Ovary (tissue), 10 donors: ENCODE measurements at places on chromosomes 11 and 22. TPM values are rescaled to one million over a fixed set of nuclear protein-coding genes. Genes with fewer than 3 reads are reported as not detected.

DNA sequence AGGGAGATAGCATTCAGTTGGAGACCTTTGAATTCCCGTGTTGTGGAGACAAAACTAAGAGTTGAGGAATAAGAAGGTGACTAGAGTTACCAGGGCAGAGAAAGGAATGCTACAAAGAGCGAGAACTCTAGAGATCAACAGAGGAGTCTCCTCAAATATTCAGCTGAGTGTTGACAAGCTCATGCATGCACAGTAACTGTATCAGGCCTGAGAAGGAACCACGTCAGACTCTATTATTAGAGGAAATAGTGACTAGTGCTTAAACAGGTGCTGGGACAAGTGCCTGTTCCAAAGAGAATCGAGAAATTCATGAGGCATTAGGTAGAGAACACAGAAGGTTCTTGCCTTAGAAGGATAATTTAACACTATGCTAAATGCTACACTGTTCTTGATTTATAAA lies 333.8 kb upstream of the CHORDC1 start:
- H3K4me1 ChIP-seq, result no peaks in the 10 kb centered on the region
- H3K4me3 ChIP-seq, result no peak overlapping the region
- H3K36me3 ChIP-seq, result no peaks in the 10 kb centered on the region
- H3K27me3 ChIP-seq, result no peaks in the 10 kb centered on the region

Gene KRTAP5-10
- 0.35 TPM for total RNA-seq

- no peaks in the 10 kb centered on the region for H3K36me3 ChIP-seq
- H3K27ac ChIP-seq, result peak overlapping the region; percentile 81
- H3K4me3 ChIP-seq, result peak overlapping the region; percentile 62
These were observed 1.6 kb downstream of the MAML2 start for GRCh38 chr11:96341211-96342013.

DNA sequence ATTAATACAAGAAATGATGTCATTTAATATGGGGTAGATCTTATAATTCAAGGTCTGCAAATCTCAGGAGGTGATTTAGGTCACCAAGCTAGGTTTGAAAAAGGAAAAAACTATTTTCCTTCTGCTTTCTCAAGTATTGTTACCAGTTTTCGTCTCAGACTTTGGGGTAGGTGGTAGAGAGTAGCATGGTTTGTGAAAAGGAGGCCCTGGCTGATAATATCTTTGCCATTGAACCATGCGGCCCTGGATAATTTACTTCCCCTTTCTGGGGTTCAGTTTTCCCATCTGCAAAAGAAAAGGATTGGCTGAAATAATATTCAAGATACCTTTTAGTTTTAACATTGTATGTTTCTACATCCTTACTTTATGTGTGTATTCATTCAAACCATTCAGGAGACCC lies 92.1 kb downstream of the WNT11 start:
- no peak overlapping the region for H3K27ac ChIP-seq
- no peaks in the 10 kb centered on the region for H3K27me3 ChIP-seq
- no peaks in the 10 kb centered on the region for H3K4me1 ChIP-seq
- no peak overlapping the region for H3K4me3 ChIP-seq

DNA sequence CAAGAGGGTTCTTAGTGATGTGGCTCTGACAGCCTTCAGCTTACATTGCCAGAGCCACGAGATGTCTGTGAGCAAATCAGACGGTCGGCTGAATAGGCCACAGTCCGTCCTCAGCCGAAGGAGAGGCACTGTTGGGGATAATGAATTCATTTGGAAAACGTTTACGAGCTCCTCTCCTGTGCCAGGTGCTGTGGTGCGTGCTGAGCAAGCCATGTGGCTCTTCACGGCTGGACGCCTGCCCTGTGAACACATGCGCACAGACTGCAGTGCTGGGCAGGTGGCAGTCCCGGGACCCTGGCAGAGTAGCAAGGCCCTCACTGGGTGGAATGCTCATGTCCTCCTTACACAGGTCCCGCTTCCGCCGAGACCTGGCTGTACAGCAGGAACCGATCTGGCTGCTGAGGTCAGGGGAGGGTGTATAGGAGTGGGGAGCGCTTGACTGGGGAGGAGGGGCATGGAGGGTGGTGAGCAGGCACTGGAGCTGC lies 6.8 kb downstream of the TBC1D22A start:
- no peaks in the 10 kb centered on the region for H3K27me3 ChIP-seq
- no peak overlapping the region for H3K4me3 ChIP-seq
- peaks cover 6% of the 10 kb centered on the region for H3K4me1 ChIP-seq
- no peak for DNase-seq
- no peaks in the 10 kb centered on the region for H3K36me3 ChIP-seq
- peak overlapping the region; percentile 58 for H3K27ac ChIP-seq

DNA sequence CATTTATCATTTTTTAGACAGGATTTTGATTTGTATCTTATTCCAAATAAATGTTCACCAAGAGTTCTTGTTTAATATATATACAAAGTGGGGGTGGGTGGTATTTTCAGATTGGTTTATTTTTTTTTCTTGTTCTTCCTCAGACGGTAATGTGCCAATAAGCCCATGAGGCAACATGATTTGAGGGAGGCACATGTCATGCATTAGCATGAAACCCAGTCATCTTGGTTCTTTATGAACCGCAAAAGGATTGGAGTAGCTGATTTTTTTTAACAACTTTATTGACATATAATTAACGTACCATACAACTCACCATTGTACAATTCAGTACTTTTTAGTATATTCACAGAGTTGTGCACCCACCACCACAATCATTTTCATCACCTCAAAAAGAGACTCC lies 2.7 kb downstream of the BCL2L13 start:
- no peaks in the 10 kb centered on the region for H3K27me3 ChIP-seq
- peaks cover 6% of the 10 kb centered on the region for H3K4me1 ChIP-seq
- no peaks in the 10 kb centered on the region for H3K36me3 ChIP-seq

GRCh38 chr11:3050386-3051195 lies 6.6 kb downstream of the CARS1 start:
- no peak for DNase-seq
- peaks cover 4% of the 10 kb centered on the region for H3K4me1 ChIP-seq
- H3K36me3 ChIP-seq, result no peaks in the 10 kb centered on the region
- H3K4me3 ChIP-seq, result no peak overlapping the region
- H3K27ac ChIP-seq, result no peak overlapping the region
- no peaks in the 10 kb centered on the region for H3K27me3 ChIP-seq

DNA sequence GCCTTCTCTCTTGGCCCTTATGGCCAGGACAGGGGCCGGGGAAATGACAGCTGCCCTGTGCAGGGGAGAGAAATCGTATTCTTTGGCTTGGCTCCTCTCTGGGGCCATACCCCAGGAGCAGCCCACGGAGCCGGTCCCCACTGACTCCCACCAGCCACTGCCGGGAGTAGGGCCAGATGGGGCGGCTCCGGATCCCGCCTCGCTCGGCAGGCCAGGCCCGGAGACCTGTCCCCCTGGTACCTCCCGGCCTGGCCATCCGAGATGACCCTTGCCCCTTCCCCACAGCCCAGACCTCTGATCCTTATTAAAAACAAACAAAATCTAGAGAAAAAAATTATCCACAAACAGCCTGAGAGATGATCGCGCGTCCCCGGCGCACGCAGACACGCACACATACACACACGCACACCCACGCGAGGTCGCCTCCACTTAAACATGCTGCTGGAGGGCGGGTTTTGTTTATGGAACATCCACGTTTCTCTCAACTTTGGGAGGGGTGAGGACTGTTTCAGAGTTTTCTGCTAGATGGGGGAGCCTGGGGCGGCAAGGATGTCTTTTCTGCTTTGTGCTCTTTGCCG lies 59.1 kb downstream of the IGLL1 start:
- H3K36me3 ChIP-seq, result no peaks in the 10 kb centered on the region
- peaks cover 18% of the 10 kb centered on the region for H3K4me1 ChIP-seq
- peak; percentile 69 for DNase-seq
- H3K27me3 ChIP-seq, result no peaks in the 10 kb centered on the region
- H3K4me3 ChIP-seq, result peak overlapping the region; percentile 37

- no peak overlapping the region for H3K4me3 ChIP-seq
- DNase-seq, result no peak
- H3K27ac ChIP-seq, result no peak overlapping the region
- no peaks in the 10 kb centered on the region for H3K36me3 ChIP-seq
These were observed 5.8 kb downstream of the SHANK2 start for GRCh38 chr11:71246559-71246958.
